ENCODE measurements at places on chromosomes 6 and 20.
A peak's percentile ranks its signal among the peaks of the same experiment; 100 is the strongest.

DNA sequence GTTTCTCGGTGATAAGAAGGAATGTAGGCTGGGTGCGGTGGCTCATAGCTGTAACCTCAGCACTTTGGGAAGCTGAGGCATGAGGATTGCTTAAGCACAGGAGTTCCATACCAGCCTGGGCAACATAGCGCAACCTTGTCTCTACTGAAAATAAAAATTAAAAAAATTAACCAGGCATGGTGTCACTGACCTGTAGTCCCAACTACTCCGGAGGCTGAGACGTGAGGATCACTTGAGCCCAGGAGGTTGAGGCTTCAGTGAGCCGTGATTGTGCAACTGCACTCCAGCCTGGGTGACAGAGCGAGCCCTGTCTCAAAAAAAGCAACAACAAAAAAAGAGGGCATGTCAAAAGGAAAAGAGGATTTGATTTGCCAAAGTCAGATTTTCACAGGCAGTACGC, 3.9 kb downstream of the NEU1 start:
- DNase-seq, result no peak

DNA sequence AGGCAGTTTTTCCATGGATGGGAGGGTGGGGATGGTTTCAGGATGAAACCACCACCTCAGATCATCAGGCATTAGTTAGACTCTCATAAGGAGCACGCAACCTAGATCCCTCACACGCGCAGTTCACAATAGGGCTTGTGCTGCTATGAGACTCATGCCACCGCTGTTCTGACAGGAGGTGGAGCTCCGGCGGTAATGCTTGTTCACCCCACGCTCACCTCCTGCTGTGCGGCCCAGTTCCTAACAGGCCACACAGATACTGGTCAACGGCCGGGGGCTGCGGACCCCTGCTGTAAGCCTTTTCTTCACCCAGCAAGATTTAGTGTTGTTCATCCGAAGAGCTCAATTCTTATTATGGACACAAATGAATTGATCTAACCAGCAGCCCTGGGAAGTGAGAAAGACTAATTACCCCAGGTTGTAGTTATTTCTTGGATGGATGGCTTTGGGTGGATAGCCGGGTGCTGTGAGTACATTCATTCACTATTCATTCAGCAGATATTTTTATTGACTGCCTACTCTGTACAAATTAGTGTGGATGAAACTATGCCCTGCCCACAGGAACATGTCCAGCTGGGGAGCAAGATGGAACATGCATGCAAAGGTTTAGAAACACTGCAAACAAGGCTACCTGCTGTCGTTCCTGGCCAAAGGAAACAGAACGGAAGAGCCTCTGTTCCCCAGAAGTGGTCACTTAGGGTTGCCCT, 57.2 kb downstream of the RIOK1 start:
- no peak for DNase-seq

DNA sequence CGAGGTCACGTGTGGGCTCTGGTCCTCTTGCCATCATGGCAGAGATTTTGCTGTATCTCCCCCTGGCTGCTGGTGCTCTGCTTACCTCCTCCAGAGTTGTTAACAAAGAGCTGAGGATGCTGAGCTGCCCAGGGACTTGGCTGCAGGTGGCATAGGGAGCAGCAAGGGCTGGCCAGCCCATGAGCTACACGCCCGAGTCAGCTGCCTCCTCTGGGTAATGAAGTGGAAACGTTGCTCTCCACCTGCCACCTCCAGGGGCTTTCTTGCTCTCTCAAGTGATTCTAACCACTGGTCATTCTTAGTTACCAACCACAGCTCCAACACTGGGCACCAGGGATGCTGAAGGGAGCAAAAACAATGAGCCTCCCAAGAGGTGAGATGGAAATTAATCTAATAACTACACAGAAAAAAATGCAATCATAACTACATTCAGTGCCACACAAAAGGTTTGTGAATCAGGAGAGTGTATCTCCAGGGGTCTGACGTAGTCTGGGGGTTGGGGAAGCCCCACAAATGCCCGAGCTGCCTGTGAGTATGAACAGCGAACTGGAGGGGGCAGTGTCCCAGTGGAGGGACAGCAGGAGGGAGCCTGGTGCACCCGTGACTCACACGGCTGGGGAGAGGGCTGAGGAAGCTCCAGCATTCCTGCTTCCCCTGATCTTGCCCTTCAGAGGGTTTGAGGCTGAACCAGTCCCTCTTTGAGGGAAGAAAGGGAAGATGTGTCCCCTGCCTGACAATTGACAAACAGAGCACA, 78.7 kb downstream of the CDH26 start:
- no peak for DNase-seq

- DNase-seq, result no peak
Observed at GRCh38 chr6:11767458-11767857, 11.1 kb downstream of the ADTRP start.

DNA sequence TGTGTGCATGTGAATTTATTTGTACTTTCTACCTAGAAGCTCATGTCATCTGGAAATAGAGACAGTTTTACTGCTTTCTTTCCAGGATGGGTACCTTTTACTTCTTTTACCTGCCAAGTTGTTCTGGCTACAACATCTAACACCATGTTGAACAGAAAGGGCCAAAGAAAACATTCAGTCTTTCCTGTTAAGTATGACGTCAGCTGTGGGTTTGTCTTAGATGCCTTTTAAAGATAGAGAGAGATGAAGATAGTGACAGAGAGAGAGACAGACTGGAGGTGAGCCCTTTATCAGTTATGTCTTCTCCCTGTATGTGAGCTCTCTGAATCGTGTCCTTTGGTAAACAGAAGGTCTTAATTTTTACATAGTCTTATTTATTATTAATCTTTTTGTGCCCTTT, 3.4 kb upstream of the DACT2 start:
- DNase-seq, result no peak

DNA sequence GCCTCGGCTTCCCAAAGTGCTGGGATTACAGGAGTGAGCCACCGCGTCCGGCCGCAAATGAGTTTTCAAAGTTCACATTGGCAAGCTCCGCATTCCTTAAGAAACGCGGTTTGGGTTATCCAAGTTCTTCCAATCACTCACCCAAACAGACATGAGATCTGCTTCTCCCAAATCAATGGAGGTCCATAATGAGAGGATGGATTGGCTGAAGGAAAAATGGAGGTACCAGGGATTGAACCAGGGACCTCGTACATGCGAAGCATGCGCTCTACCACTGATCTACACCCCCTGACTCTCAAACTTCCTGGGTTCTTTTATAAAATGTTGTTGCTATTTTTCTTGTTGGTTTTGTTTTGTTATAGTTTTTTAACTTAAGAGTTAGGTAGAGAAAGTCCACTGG, 170.0 kb downstream of the GPX5 start:
- DNase-seq, result peak; percentile 87

DNA sequence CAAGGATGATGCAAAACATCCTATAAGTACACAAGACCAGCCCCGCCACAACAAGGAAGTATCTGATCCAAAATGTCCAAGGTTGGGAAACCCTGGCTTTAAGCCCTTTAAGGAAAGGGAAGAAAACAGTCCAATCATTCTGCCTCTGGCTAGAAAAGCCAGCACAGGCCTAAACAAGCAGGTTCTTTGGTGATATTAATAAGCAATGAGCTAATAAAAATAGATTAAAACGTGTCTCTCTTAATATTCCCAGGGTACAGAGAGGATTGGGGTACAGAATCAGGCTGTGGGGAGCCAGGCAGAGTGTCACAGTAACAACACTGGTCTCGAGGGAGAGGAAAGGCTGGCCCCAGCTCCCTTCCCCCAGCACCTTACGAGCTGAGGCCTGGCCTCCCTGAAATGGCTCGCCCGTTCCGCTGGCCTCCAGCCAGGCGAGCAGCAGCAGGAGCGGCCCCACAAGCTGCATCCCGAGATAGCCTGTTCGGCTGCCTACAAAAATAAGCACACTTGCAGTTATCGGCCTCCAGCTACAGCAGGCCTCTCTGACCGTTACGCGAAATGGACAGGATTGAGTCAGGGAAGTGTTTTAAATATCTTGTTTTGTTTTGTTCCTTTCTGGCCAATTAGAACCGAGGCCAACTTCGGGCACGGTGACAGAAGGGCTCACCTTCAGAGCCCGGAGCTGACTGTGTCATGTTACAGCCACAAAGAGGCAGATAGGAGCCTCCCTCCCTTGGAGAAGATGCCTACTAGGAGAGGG, 4.0 kb upstream of the ZMYND8 start:
- DNase-seq, result peak; percentile 99

DNA sequence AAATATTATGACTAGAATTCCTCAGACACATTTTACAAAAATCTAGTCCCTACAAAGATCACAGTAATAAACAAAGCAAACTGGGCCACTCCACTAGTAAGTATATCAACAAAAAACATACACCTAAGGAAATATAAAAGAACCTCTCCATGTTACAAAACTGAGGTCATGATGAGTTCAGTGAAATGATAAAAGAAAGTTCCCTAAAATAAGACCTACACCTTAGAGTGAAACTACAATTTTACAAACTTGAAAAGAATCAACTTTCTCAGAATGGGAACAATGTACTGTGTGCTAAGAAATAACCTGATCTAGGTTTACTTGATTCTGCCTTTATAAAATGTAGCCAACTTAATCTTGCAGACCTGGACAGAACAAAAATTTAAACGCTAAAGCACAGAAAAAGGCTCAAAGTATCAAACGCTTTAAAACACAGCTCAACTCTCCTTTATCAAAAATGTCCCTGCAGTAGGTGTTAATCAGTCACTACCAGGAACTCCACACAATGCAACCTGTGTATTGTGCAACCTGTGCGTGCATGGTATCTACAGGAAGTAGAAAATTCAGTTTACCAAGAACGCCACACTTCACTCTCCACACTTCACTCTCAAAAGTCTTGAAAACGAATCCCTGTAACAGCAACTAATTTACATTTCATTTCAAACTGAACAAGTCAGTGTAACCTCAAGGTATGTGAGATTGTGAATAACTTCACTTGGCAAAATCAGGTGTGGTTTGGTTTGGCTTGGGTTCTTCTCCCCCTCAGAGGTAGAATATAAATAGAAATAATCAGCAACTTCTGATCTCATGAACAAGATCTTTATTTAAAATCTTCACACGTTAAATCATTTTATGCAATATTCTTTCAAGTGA, 1.8 kb downstream of the RALGAPA2 start:
- peak; percentile 76 for DNase-seq

- no peak for DNase-seq
Observed at GRCh38 chr6:107769053-107769658, 55.0 kb downstream of the SCML4 start.

DNA sequence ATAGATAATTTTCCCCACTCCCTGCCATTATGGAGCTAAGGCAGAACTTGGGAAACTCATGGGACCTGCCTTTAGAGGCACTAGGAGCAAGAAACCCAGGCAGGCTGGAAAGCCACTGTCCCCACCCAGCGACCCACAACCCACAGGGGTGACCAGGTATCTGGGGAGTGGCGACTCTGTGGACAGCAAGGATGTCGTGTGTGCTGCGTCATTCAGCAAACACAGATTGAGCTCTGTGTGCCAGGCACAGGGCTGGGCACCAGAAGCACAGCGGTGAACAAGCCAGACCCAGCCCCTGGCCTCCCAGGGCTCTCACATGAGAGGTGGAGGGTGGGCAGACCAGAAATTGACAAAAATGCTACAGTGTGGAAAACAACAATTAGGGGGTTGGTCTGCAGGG, 27.7 kb downstream of the DLGAP4 start:
- DNase-seq, result no peak

DNA sequence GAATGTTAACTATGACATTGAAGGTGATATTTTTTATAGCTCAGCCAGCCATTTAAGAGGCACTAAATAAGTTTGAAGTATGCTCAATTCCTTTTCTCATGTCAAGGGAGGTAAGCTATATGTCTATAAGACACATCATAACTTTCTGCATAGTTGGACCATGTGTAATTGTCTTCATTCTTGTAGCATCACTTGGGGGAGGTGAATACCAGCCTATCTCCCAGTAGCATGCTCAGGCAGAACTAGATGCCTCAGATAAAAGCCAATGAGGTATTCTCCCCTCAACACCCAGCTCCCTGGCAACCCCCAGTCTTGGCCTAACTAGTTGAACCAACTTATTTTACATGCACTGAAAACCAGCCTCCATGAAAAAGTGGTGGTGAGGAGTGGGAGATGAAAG, 158.3 kb upstream of the JAG1 start:
- DNase-seq, result no peak

DNA sequence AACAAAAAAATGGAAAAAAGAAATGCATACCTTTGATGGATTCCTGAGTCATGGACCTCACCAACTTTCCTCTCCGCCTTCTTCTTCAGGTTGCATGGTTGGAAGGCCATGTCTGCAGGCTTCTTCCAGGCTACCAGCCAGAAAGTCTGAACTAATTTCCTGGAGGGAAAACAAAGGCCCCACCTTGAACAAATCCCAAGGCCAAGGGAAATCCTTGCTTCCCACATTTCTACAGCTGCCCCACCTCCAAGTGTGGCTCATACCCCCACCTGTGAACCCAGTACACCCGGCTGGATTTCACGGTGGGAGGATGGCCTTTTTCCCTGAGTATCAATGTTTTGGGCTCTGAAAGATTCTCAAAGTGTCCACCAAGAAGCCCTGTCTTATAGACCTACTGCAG, 22.4 kb downstream of the IL17A start:
- no peak for DNase-seq

- no peak for DNase-seq
Observed at GRCh38 chr6:53447865-53448264, 97.0 kb downstream of the GCLC start.

GRCh38 chr6:168583821-168584220, 142.8 kb downstream of the SMOC2 start:
- no peak for DNase-seq

DNA sequence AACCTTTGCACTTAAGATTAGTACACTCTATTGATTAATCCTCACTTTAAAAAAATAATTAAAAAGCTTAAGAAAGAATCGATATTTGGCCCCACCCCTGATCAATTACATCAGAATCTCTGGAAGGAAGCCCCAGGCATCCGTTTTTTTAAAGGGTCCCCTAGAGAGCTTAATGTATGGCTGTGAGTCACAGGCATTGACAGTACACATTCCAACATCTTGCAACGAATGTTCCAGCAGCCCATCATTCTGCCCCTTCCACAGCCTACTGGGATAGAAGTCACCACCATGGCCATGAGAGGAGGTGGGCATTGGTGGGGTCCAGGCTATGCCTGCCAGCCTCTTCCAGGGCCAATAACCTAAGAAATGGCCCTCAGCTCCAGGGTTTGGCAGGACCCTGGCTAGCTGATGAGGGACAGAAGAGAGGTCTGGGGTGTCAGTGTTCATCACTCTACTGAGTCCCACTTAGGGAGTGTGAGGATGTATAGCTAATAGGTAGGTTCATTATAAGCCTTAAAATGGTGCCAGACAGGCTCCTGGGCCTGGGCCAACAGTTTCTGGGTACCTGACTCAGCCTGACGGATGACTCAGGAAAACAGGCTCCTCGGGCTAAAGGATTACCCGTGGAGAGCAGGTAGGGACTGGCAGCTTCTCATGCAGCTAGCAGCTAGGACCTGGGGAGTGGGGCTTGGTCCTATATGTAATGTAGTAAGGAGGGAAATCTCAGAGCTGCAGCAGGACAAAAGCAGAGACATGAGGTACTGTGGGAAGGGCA, 40.4 kb downstream of the MDGA1 start:
- no peak for DNase-seq
